Chondrocyte (in vitro differentiated cells): ENCODE measurements at places on chromosomes 6 and 20.

GRCh38 chr6:1018041-1018440 is 293.9 kb upstream of the FOXQ1 start:
- DNase-seq: no peak

DNA sequence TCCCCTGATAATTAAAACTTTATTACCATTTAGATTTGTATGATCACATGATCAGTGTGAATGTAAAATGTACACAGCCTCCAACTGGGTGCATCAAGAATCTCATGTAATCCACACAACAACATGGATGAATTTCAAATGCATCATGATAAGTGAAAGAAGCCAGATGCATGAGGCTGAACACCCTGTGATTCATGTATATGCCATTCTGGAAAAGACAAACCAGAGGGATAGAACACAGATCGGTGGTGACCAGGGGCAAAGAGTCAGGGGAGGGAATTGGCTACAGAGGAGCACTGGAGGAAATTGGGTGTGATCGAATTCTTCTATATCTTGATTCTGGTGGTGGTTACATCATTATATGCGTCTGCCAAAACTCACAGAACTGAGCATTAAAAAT is 170.7 kb upstream of the SLC24A3 start:
- no peak for DNase-seq

DNA sequence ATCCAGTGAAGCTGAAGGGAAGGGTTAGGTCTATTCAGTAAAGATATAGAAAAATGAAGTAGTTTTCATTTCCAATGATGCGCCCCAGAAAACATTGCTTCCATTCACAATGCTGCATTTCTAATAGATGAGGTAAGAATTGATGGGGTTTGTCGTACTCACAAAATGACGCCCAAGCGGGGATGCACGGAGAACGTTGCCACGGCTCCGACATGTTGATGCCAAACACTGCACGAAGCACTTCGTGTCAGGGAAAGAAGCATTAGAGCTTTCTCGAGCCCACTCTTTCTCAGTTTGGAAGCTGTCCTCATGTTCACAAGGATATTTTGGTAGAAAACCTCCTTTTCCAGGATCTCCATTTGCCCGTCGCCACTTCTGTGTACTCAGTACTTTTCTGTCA is 21.6 kb upstream of the MAFB start:
- DNase-seq: no peak

GRCh38 chr6:5481033-5481432 is 219.7 kb downstream of the FARS2 start:
- DNase-seq: no peak

DNA sequence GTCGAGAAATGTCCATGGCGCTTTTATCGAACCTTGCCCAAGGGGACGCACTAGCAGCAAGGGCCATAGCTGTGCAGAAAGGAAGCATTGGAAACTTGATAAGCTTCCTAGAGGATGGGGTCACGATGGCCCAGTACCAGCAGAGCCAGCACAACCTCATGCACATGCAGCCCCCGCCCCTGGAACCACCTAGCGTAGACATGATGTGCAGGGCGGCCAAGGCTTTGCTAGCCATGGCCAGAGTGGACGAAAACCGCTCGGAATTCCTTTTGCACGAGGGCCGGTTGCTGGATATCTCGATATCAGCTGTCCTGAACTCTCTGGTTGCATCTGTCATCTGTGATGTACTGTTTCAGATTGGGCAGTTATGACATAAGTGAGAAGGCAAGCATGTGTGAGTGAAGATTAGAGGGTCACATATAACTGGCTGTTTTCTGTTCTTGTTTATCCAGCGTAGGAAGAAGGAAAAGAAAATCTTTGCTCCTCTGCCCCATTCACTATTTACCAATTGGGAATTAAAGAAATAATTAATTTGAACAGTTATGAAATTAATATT is 115.7 kb downstream of the TMEM242 start:
- DNase-seq: no peak

DNA sequence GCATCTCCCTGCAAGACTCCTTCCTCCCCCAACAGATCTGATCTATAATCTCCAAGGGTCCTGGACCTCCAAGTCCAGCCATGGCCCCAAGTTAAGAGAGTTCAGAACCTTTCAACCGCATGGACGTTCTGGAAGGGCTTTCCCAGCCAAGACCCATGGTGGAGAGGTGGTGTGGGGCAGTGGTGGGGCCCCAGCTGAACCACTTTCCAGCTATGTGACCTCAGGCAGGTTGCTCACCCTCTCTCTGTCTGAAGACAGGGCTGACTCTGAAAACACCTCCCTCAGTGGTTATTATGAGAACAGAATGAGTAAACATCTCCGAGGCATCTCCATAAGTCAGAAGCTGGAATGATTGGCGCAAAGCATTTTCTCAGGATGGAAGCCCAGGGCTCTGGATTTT is 887 bp downstream of the CLPS start:
- DNase-seq: no peak

- DNase-seq: no peak
Observed at GRCh38 chr6:27582928-27583725, 110.2 kb upstream of the ZNF184 start.

DNA sequence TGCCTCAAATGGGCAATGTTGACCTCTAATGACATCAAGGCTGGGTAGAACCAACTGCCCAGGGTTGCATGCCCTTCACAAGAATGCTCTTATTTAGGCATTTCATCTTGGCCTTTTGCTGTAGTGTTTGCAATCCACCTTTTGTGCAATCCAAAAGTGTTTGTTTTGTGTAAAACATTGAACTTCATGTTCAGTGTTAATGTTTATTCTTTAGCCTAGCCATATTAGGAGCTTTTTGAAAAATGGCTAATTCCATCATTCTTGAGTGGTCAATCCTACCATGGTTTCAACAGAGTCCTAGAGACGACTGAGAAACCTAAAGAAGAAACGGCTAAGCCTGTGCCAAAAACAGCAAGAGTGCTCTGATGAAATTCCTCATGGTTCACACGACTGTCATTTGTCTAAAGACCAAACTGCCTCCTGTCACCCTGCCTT is 279.6 kb upstream of the PRDM1 start:
- DNase-seq: no peak

GRCh38 chr6:19812512-19813119 is 24.6 kb upstream of the ID4 start:
- no peak for DNase-seq

GRCh38 chr6:163146036-163146435 is 268.5 kb upstream of the QKI start:
- DNase-seq: no peak

- no peak for DNase-seq
Observed at GRCh38 chr6:142009647-142010046, 123.1 kb upstream of the GJE1 start.

- no peak for DNase-seq
Observed at GRCh38 chr6:19478992-19479391, 358.2 kb upstream of the ID4 start.

GRCh38 chr6:105994118-105994590 is 92.0 kb upstream of the PRDM1 start:
- DNase-seq: no peak

GRCh38 chr20:20785226-20785625 is 72.8 kb upstream of the RALGAPA2 start:
- DNase-seq: no peak

GRCh38 chr20:58586565-58587093 is 64.5 kb upstream of the STX16 start:
- DNase-seq: no peak

DNA sequence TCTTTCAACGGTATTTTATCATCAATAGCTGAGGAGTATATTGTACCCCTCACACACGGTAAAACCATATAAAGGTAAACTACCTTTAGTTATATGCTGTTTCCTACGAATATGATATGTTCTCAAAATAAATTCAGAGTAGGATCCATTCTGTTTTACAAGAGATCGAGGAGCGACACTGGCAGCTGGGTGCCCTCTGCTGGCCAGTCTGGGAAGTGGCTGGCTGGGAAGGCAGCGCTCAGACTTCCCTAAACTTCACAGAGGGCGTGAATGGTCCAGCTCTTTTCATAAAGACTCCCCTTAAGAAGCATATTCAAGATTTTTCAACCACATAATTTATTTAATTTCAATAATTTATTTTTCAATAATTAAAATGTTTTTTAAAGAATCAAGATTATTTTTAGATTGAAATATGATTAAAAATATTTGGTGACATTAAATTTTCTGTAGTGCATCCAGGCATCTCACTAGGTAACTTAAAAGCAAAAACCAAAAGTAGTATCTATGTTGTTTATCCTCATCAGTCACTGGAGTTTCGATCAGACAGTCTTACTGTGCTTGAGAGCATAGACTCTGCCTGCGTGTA is 187.5 kb upstream of the PDE10A start:
- DNase-seq: no peak

- no peak for DNase-seq
Observed at GRCh38 chr6:81937296-81937937, 184.9 kb upstream of the TENT5A start.

- DNase-seq: no peak
Observed at GRCh38 chr20:32752458-32753250, 9.4 kb upstream of the COMMD7 start.

- DNase-seq: no peak
Observed at GRCh38 chr20:61353261-61354000, 101.4 kb downstream of the CDH4 start.
